ENCODE measurements at places on chromosomes 7 and 10. TPM values are rescaled to one million over a fixed set of nuclear protein-coding genes. Genes with fewer than 3 reads are reported as not detected.

The C10orf105 gene
- total RNA-seq, result not detected

The GPR15LG gene
- total RNA-seq, result not detected

The YKT6 gene
- 109 TPM for total RNA-seq

The IKZF1 gene
- not detected for total RNA-seq

The RET gene
- total RNA-seq, result under 0.01 TPM

The NRCAM gene
- 67.4 TPM for total RNA-seq

The OR2A5 gene
- total RNA-seq, result not detected

The CDHR3 gene
- total RNA-seq, result 1.4 TPM

The CAMK2G gene
- total RNA-seq, result 11.6 TPM

The PKD2L1 gene
- total RNA-seq, result not detected

Measured in cardiac atrium fibroblast (primary cell).